Fibroblast of skin of right quadriceps (primary cell): ENCODE measurements at places on chromosomes 4 and X.
A peak's percentile ranks its signal among the peaks of the same experiment; 100 is the strongest.

GRCh38 chrX:70452143-70452733, 7.6 kb downstream of the DLG3 start:
- peak; percentile 51 for DNase-seq

- DNase-seq = peak; percentile 44
Observed at GRCh38 chr4:19301527-19301926, 950.2 kb upstream of the SLIT2 start.

DNA sequence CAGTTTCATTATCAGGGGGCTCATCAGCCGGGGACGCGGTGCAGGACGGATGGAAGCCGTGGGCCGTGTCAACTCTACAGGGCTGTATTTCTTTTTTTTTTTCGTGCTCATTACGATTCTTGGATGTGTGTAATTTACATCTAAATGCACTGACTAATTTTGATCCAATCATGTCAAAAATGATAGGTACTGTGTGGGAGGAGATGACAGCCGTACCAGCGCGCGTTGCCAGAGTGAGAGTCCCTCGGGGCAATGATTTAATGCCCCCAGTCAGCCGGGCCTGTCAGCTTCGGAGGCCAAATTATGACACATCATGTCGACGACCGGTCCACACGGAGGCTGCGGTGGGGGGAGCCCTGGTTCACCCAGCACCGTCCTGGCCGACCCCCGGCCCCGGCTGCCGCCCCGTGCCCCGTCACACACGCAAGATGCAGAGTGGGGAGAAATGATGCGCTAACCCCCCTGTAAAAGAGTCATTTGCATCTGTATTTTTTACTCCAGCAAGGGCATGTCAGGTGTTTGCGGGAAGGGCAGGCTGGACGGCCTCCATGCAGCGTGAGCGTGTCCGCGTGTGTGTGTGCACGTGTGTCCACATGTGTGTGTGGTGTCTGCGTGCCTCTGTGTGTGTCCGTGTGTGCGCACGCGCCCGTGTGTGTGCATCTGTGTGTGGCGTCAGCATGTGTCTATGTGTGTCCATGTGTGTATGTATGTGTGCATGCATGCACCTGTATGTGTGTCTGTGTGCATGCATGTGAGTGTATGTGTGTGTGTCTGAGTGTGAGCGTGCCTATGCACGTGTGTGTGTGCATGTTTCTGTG, 74.3 kb upstream of the PPP2R3B start:
- DNase-seq = no peak

DNA sequence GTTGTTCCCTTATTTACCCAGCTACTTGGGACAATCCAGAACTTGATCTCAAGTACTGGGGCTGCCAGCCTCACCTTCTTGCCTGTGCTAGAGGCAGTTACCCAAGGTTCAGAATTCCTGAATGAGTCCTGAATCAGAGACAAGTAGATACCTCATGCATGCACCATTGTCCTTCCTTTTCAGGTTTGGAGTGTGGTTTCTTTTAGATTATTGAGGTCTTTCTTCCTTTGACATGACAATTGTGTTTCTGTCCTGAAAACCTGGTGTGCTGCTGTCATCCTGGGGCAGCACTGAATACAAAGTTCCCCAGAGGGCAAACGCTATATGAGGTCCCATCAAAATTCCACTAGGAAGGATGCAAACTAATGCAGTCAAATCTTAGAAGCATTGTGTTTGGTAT, 3.5 kb downstream of the CXCL2 start:
- no peak for DNase-seq

DNA sequence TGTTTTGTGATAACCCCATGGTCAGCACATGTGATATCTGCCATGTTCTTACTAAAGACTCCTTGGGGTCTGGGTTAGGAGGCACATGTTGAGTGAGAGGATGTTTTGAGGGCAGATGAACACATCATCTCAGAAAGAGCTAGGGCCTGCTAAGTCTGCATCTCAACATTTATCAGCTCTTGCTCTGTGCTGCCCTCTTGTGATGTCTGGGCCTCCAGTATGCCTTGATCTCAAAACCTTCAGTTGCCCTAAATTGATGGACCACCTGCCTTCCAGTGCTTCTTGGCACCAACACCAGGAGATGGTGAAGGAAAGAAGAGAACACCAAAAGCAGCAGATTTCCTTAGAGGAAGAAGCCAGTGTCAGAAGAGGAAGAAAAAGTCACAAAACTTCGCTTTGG, 22.5 kb downstream of the MID1 start:
- peak; percentile 39 for DNase-seq

GRCh38 chr4:114998316-114998715, 115.1 kb downstream of the NDST4 start:
- DNase-seq = peak; percentile 51
